ENCODE measurements at places on chromosomes 4 and X.

DNA sequence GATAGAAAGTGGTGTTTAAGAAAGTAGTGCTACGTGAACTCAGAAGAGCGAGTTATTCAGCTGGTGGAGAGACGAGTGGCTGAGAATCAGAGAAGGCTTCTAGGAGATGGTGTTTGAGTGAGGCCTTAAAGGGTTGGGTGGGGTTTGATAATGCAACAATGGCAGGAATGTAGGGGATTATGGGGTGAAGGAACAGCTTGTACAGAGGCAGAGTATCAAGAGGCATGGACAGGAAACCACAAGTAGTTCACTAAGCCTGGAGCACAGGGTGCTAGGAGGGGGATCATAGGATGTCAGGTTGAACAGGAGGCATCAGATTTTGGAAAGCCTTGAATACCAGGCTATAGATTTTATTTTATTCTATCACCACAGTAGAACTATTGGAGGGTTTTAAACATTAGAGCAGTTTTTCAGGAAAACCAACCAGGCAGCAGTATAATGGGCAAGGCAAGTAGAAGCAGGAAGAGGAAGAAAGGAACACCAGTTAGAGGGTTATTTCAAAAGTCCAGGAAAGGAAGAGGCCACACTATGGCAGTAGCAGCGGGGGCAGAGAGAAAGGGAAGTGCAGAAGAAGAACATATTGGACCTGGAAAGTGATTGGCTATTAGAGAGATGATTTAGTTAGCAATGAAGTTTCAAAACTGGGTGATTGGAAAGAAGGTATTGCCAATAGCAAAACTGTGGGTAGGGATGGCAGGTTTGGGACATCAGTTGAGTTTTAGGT is 99.2 kb downstream of the DOCK11 start:
- DNase-seq, result no peak

GRCh38 chr4:132124624-132124974 is 1024.5 kb upstream of the PCDH10 start:
- no peak for DNase-seq

GRCh38 chrX:79176028-79176427 is 31.5 kb downstream of the GPR174 start:
- no peak for DNase-seq

GRCh38 chr4:866761-867390 is 40.9 kb upstream of the CPLX1 start:
- no peak for DNase-seq

DNA sequence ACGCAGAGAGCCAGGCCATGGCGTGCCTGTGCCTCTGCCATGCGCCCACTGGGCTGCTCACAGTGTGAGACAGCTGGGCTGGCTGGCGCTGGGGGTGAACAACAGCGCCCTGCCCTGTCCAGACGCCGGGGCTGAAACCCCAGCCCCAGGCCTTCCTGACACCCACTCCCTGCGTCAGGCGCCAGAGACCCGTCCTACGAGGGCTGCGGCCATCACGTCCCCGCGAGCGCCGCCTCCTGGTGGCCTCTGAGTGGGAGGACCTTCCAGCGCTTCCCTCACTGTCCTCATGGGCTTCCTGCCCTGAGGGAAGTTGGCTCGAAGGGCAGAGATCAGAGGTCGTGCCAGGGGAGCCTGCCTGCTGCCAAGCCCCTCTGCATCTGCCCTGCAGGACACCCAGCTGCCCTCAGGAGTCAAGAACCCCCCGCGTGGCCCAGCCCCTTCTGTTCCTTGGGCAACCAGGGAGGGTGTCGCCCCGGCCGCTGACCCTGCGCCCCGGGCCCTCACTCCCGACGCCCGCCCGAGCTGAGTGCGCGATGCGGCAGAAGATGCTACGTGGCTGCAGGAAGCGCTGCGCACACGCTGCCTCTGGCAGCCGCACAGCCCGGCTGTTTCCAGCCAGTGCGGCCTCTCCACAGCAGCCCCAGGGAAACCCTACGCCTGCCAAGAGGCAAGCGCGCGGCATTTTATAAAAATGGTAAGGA is 16.2 kb downstream of the NELFA start:
- no peak for DNase-seq

Data from natural killer cell (primary cell).